ENCODE measurements at places on chromosomes 1 and 21.

GRCh38 chr1:117388328-117388727 lies 21.1 kb downstream of the MAN1A2 start:
- no peak for DNase-seq

- no peak for DNase-seq
These were observed 2.0 kb downstream of the AGRN start for GRCh38 chr1:1021920-1022259.

GRCh38 chr1:55854911-55855310 lies 639.7 kb upstream of the USP24 start:
- no peak for DNase-seq

DNA sequence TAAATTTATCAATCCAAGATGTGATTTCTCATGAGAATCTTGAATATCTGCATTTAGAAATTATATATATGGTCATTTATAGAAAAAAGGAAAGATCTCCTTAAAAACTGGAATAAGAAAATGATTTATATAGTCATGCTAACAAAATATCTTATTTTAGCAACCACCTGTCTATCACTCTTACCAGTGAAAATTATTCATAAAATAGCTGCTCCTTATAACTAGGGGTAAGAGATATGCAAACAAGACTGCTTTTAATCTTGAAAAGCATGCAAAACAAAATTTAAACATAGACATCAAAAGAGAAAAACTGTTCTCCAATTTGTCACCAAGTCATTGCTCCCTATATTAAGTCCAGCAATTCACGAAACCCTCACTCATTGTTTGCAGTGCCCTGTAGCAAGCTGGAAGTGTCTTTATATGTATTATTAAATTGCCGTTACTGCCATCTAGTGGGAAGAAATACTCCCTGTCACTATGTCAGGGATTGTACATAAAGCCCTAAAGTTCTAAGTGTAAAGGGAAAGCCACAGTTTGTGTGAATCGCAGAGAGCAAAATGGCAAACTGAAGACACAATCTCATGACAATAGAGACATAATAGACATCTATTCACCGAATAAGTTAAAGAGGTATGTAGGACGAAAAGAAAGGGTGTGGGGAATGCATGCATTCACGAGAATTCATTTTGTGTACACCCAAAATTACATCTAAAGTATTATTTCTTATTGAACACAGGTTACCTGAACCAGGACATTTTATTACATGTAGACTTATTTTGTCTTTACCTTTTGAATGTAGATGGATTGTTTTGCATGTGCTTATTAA lies 600.5 kb downstream of the USP25 start:
- no peak for DNase-seq

GRCh38 chr1:39412892-39413291 lies 78.5 kb upstream of the BMP8A start:
- DNase-seq = no peak

GRCh38 chr1:200774735-200775444 lies 36.2 kb downstream of the CAMSAP2 start:
- no peak for DNase-seq

DNA sequence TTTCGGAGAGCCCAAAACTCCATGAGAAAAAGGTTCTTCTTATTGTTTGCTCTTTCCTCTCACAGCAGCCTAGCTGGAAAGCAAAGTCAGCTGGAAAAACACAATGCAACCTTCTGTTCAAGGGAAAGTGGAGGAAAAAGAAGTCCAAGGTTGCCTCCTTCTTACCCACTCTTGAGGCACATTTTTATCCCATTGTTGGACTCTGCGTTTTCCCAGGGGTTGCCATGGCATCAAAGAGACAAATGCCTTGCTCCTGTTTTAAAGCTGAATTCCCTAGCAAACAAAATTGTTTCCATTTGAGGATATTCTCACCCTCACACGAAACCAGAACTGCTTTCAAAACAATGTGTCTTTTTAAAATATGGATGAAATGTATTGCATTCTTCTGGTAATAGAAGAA lies 45.1 kb upstream of the PALMD start:
- DNase-seq = no peak

DNA sequence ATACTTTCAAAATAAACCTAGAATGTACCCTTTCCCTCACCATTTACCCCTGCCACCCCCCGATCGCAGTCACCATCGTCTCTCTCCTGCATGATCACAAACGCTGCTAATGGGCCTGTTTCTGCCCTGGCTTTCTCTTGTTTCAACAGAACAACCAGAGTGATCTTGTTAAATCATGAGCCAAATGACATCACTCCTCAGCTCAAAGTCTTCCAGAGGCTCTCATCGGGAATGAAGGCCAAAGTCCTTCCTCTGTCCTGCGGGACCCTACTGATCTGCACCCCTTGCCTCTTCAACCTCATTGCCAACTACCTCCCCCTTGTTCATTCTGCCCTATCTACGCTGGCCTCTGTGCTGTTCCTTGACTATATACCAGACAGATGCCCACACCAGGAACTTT lies 39.4 kb upstream of the PTGFRN start:
- no peak for DNase-seq

GRCh38 chr1:99696616-99697015 lies 50.7 kb downstream of the PALMD start:
- no peak for DNase-seq

DNA sequence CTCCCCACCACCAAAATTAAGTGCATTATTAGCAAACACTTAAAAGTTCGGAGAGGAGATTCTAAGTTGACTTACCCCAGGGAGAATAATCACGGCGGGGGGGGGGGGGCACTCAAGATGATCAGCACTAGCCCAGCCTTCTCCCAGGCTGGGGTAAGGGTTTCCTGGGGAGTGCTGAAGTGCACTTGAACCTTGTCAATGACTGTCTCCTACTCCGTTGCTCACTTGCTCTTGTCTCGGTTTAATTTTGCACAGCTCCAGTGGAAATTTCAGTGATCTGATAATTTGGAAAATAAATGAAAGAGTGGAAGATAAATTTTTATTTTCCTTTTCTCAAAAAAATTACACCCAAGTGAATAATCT lies 59.2 kb downstream of the PBX1 start:
- no peak for DNase-seq

GRCh38 chr1:213123536-213123935 lies 72.5 kb downstream of the RPS6KC1 start:
- no peak for DNase-seq

DNA sequence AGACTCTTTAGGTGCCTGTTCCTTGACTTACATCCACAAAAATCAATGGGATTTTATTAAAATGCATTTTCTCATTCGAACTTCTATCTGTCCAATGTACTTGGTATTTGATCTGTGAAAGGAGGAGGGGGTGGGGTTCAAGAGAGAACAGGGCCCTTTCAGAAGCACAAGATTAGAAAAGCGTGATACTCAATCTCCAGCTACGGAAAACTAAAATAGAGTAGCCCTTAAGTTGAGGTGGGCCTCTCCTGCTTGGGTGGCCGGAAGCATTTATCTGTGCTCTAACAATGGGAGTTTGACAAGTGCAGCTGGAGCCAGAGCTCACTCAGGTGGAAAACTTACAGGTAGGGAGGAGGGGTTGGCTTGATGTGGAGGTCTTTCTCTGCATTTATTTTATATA lies 462 bp upstream of the RXRG start:
- no peak for DNase-seq

- no peak for DNase-seq
These were observed 3.1 kb downstream of the GNG4 start for GRCh38 chr1:235646463-235646862.

- DNase-seq = no peak
These were observed 27.2 kb upstream of the DIP2A start for GRCh38 chr21:46431448-46431847.

DNA sequence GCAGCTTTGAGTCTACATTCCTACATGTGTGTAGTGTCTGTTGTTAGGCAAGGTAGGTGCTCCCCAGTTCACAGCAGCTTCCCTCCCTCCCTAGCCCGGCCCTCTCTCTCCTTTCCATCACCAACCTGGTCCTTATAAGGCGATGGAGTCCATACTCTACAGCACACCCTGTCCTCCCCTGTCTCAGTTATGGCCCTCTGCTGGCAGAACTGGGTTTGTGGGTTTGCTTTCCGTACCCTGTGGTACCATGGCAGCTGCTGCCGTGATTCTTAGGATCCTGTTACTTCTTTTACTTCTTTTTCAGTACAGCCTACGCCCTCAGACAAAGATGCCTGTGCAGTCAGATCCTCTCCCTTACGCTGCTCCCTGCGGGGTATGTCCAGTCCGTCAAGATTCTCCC lies 31.7 kb downstream of the AK5 start:
- DNase-seq = no peak

DNA sequence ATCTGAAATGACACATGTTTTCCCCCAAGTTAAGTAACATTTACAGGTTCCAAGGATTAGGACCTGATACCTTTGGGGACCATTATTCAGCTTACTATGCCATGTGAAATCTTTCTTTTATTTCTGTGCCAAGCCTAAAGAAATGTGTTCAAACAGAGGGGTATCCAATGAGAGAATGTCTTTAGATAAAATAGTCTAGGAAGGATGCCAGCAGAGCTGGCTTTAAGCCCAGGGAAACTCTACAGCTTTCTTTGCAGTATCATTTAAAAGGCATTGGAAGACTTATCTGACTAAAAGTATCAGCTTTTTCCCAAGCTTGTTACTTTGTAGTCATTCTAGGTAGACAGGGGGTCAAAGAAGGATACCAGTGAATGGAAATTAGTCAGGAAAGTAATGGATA lies 860.4 kb downstream of the PLA2G4A start:
- no peak for DNase-seq

GRCh38 chr1:116927049-116927798 lies 17.5 kb downstream of the PTGFRN start:
- no peak for DNase-seq

DNA sequence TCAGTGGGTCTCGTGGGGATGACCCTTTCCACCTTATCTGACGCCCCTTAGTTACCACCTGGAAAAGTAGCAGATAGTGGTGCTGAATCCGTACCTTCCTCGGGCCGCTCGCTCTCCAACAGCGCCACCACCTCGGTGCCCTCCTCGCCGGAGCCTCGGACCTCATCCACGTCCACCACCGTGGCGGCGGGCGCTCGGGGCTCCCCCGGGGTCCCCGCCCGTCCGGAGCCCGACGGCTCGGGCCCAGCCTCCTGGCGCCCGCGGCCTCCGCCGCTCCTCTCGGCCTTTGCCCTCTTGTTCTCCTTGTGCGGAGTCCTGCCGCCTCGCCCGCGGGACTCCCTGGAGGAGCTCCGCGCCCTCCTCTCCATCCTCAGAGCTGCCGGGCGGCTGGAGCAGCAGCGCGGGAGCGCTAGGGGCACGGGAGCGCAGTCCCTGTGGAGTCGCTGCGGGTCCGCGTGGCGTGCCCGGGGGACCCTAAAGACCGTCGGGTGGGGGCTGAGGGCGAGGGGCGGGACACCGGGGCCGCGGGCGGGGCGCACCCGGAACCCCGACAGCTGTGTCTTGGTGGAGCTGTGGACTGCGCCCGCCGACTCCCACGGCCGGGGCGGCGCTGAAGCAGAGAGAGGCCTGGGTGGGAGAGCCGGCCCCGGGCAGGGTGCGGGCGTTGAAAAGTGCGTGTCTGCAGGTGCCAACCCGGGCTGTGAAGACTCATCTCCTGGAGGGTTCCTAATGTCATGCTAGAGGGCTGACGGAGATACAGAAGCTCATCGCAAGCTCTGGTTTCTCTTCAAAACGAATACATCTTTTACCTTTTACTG lies at the start of gene NPHS2:
NPHS2 (minus strand) TSS at position 452 of the 818 bp plus-strand sequence; CDS start at position 368, 84 bp downstream.
- DNase-seq = no peak

DNA sequence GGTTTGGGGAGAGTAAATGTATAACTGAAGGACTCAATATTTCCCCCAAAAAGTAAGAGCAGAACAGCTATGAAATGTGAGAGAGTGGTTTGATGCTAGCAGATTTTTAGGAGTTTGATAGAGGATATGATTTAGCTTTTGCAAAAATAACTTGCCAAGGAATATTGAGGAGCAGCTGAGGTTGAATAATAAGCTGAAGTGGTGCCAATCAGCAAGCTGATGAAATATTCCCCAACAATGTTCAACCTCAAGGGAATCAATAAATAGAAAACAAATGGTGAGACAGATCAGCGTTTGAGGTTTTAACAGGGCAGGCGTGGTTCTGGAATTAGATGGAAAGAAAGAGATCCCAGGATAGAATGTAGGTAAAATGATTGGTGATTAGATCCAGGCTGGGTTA lies 413.4 kb upstream of the ADAMTS5 start:
- no peak for DNase-seq

GRCh38 chr1:60017508-60018205 lies 55.9 kb downstream of the C1orf87 start:
- DNase-seq = no peak

- DNase-seq = no peak
These were observed 40.8 kb downstream of the WNT2B start for GRCh38 chr1:112549590-112549989.

GRCh38 chr21:41139951-41140350 lies 28.0 kb upstream of the BACE2 start:
- DNase-seq = no peak

GRCh38 chr21:45347712-45348499 lies 57.1 kb upstream of the COL18A1 start:
- no peak for DNase-seq

GRCh38 chr1:232445361-232446106 lies 184.4 kb downstream of the SIPA1L2 start:
- no peak for DNase-seq

DNA sequence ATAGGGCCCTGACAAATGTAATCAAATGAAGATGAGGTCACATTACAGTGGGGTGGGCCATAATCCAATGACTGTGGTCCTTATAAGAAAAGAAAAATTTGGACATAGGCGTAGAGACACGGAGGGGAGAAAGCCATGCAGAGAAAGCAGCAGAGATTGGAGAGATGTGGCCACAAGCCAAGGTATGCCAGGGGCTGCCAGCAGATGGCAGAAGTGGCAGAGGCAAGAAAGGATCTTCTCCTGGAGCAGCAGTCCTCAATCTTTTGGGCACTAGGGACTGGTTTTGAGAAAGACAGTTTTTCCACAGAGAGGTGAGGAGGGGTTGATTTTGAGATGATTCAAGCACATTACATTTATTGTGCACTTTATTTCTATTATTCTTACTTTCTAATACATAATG lies 355.1 kb downstream of the NPHP4 start:
- no peak for DNase-seq

DNA sequence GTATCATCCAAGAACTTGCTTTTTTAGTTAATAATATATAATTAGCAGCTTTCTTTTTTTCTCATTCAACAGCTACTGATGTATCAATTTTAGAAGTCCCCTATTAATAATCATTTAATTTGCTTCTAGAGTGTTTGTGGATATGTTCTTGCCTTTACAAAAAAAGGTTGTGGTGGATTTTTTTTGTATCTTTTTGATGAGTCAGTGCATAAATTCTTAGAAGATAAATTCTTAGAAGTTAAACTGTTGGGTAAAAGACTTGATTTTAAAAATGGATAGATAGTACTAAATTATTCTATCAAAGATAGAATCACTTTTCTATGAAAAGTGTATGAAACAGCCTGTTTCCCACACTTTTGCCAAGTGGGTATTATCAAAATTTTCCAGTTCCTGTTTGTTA lies 11.9 kb downstream of the FGGY start:
- DNase-seq = no peak

GRCh38 chr1:97920276-97920831 lies 480 bp downstream of the DPYD start:
- DNase-seq = no peak

All from liver (tissue), 10 donors.